Epithelial cell of esophagus (primary cell): ENCODE measurements at places on chromosomes 3 and 15.

DNA sequence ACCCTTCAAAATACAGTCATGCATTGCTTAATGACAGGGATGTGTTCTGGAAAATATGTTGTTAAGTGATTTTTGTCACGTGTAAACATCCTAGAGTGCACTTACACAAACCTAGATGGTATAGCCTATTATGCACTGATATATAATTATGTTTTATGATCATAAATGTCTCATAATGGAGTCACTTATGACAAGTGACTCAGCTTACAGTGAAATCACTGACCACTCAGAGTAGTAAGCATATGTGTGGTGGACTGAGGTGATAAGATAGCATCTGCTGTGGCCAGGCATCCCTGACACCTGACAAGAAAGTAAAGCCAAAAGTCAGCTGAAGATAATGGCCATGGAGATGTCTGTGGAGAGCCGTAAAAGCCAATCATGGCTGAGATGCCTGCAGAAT lies 5.4 kb downstream of the ACAD11 start:
- DNase-seq = no peak

DNA sequence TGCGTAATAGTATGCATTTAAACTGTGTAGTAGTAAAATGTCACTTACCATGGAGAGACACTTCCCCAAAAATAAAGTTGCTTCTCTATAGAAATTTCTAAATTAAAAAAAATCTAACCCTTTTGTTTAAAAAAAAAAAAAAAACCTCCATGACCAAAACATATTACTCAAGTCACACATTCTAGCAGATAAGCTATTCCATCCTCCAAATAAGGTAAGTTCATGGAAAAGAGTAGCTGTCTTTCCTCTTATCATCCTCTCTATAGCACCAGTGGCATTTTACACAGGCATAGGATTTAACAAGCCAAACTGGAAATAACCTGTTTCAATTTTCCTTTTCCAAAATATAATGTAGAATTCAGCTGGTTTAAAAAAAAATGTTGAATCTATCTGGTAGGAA lies 57.4 kb downstream of the LRRFIP2 start:
- DNase-seq = no peak

DNA sequence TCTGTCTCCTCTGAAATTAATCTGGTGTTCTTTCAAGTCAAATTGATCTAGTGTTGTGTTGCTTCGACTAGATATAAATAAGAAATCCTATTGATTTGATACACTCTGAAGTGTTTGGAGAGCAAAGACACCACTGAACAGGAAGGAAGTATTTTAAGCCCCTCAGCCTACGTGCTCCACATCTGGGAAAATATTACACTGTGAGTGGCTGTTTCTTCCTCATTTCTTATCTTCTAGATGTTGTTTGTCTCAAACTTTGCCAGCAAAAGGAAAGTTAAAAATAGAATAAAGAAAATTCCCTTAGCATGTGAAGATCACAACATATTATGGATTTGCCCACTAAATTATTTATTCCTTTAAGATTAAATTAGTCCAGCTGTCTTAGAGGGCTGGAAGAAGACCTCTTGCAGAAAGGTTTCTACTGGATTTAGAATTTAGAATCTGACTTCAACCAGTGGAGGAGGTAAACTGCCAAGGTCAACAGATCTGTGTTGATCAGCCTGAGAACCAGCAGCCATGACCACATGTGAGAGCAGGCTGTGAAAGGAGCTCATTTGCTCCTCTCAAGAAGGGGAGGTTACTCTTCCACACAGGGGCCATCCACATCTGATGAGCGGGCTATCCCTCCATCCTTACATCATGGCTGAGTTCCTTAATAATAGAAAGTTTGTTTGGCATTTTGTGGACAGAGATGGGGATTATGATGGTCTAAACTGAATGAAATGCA lies 46.3 kb upstream of the ACKR4 start:
- no peak for DNase-seq

DNA sequence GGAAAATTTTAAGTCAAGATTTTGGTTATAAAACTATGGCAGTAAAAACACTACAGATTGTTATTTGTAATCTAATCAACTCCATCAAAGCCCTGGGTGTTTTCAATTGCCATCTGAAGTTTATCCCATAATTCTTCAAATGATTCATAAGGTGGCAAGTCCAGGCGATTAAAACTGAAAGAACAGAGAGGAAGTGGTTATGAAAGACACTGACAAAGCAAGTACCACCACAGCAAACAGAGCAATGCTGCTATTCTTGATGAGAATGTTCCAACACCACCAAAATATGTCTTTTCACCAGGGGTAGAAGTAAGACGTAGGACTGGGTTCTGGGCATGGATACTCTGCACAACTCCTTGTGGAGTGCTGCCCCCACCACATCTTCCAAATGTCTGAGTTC lies 86.9 kb upstream of the PRTG start:
- DNase-seq = peak; percentile 69

GRCh38 chr3:139559541-139559940 lies 20.0 kb upstream of the RBP1 start:
- DNase-seq = peak; percentile 97

- no peak for DNase-seq
These were observed 22.9 kb upstream of the TRA2B start for GRCh38 chr3:185960522-185961288.

- DNase-seq = no peak
These were observed 59.9 kb downstream of the ADCY5 start for GRCh38 chr3:123388811-123389627.

DNA sequence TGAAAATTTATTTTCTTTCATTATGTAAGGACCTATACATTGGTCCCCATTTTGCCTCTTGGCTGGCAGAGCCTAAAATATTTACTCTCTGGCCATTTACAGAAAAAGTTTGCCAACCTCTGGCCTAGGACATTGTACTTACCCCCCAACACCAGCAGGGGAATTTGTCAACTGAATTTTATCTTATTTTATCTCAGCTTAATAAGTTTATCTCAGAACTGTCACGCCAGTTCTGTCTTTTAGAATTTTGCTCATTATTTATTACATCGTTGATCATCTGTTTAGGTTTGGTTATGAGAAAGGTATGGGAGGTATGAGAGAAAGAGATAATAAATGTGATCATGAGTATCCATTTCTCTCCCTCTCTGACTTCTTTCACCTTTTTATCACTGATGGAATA lies 38.3 kb downstream of the CHD2 start:
- no peak for DNase-seq

DNA sequence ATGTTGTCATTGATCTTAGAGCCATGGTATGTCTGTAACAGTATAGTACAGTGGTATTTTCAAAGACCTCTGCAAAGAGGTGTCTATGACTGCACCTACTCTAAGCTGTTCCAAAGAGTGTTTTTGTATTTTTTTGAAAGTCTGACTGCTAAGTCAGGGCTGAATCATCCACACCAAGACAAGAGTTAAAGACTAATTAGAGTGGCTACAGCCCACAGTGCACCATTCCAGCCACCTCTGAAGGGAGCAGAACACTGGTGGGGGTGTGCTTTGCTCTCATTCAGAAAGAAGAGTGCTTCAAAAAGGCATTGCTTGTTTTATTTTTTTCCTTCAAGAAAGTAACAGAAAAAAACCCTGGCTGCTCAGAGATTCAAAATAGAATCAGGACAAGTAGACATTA lies 301.4 kb downstream of the GABRG3 start:
- DNase-seq = no peak

GRCh38 chr3:52017586-52017985 lies 21.9 kb upstream of the RPL29 start:
- no peak for DNase-seq

DNA sequence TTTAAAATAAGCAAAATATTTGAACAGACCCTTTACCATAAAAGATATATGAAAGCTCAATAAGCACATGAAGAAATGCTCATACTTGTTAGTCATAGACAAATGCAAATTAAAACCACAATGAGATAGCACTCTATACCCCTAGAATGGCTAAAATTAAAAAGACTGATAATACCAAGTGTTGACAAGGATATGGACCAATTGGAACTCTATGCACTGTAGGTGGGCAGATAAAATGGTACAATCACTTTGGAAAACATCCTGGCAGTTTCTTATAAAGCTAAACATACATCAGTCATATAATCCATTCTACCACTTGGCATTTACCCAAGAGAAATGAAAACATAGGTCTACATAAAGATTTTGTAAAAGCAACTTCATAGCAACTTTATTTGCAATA lies 293.0 kb upstream of the TLE3 start:
- no peak for DNase-seq

DNA sequence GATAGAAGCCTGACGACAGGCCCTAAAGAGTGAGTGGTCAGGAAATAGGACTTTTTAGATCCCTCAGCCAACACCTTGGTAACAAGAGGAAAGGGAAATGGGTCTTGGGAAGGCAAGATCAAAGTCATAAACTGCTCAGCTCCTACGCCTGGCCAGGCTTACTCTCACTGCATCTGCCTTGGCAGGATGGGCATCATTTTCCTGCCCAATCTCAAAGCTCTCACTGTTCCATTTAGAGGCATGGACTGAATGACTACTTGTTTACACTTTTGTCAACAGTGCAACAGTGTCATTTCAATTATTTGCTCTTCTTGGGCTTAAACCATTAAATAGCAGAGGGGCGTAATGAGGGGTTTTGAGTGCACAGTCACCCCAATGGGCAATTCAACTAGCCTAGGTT lies 808.7 kb downstream of the GRM7 start:
- no peak for DNase-seq

GRCh38 chr15:38168467-38169070 lies 84.1 kb upstream of the SPRED1 start:
- DNase-seq = no peak

GRCh38 chr15:34341381-34342212 lies 1.3 kb downstream of the NOP10 start:
- peak; percentile 7 for DNase-seq

DNA sequence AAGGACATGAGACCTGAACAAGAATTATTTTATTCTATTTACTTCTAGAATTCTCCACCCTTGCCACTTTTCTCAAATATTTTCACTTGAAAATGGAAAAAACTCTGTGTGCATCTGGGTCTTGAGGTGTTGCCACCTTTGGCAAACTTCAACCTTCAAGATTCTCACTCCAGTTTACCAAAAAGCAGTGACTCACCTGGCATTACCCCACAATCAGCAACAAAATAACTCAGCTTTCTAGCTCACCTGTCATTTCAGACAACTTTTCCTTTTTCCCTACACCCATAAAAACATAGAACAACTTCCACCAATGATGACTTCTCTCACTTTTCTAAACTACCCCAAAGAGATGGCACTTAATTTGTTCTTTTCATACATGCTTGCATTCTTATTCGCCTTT lies 115.8 kb downstream of the DUT start:
- DNase-seq = peak; percentile 56

DNA sequence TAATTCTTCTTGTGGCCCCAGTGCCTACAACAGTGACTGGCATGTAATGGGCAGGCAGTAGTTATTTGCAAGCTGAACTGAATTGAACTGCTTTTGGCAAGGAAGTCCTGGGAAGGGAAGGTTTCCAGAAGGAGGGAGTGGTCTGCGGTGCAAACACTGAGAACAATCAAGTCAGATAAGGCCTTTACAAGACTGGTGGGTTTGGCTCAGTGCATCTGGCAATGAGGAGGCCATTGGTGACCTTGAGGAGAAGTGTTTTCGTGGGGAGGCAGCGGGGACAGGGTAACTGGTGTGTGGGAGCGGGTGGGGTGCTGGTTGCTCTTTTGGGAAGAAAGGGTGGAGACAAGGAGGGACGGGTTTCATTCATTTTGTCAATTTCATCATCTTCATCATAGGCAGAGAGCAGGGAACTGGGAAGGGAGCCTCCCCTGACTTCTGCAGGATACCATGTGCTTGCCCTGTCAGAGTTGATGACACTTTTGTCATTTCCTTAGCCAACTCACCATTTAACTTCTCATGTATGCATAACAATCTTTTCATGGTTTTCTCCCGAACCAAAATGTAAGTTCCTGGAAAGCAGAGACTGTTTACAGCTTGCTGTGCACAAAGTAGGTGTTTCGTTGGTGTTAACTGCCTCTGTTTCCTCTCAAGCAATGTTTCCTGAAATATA lies 8.4 kb upstream of the EHD4 start:
- DNase-seq = no peak

DNA sequence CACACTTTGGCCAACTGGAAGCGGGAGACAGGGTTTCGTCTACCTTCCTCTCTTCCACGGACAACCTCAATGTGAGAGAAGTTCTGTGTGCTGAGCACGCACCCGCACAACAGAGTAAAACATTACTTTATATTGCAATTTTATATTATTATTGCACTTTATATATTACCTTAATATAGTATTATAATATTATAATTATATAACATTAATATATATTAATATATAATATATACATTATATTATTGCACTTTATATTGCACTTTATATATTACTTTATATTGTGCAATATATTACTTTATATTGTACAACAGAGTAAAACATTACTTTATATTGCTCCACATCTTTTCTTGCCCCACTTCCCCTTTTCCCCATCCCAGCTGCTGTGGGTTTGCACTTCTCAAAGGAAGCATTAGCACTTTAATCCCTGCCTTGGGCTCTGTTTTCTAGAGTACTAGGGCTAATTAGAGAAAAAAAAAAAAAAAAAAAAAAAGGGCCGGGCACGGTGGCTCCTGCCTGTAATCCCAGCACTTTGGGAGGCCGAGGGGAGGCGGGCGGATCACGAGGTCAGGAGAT lies 76.4 kb upstream of the SLC4A7 start:
- DNase-seq = no peak

GRCh38 chr3:32484436-32484835 lies 18.2 kb downstream of the CMTM6 start:
- DNase-seq = no peak

DNA sequence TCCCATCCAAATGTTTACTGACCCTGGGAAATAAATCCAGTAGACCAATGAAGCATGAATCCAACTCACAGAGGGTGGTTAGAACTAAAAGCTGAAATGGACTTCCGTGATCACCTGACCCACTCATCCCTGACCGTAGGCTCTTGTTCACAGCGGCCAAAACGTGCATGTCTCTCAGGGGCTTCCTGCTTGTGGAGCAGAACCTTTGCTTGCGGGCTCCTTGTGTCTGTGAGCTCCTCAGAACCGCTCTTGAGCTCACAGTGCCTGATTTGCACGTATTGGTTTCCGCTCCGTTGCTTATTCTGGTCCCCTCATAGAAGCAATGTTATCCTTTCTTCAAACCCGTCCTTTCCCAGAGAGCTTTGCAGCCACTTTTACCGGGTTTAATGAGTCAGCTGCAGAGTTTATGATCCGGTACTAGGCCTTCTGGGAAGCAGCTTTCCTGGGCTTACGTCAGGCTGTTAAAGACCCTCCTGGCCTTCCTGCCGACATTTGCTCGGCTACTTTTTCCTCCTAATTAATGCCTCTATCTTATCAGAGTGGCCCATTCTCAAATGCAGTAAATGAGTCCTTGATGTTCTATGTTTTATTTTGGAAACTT lies 35.4 kb downstream of the LIPC start:
- DNase-seq = no peak

GRCh38 chr15:58292751-58293175 lies 139.0 kb upstream of the LIPC start:
- DNase-seq = no peak

GRCh38 chr3:176937994-176938393 lies 259.3 kb downstream of the TBL1XR1 start:
- no peak for DNase-seq

- peak; percentile 64 for DNase-seq
These were observed 519.7 kb downstream of the FOXP1 start for GRCh38 chr3:71063773-71064290.
